ENCODE measurements at places on chromosomes 5 and 9.

DNA sequence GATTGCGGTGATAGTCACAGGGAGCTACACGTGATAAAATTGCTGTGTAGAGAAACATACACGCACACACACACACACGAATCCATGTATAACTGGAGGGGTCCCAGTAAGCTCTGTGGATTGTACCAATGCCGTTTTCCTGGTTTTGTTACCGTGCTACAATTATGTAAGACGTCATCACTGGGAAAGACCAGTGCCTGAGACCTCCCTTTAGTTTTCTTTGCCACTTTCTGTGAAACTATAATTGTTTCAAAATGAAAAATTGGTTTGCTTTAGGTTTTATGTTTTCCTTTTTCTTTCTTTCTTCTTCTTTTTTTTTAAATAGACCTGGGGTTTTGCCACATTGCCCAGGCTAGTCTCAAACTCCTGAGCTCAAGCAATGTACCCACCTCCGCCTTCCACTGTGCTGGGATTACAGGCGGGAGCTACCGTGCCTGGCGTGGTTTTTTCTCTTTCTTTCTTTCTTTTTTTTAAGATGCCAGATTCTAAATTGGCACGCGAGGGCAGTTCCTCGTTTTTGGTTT lies 21.3 kb downstream of the OR2V2 start:
- DNase-seq, result no peak

- DNase-seq, result no peak
These were observed 50.1 kb downstream of the MRPL36 start for GRCh38 chr5:1749346-1750124.

DNA sequence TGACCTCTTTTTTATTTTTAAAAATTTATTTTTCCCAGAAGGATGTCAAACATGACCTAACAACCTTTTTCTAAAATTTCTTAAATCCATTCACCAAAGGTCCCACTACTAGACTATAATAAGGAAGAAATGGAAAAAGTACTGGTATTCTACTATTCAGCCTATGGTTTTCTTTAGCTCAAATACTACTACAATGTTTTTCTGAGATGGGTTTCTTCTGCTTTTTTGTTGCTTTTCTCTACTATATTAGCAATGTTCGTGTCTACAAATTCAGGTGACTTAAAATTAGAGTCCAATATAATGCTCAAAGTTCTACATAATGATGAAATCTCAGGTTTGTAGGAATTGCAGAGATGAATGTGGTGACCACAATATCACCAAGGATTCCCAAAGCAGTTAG lies 7.9 kb downstream of the ERP44 start:
- DNase-seq, result no peak

GRCh38 chr5:7347377-7347776 lies 48.6 kb upstream of the ADCY2 start:
- DNase-seq, result no peak

DNA sequence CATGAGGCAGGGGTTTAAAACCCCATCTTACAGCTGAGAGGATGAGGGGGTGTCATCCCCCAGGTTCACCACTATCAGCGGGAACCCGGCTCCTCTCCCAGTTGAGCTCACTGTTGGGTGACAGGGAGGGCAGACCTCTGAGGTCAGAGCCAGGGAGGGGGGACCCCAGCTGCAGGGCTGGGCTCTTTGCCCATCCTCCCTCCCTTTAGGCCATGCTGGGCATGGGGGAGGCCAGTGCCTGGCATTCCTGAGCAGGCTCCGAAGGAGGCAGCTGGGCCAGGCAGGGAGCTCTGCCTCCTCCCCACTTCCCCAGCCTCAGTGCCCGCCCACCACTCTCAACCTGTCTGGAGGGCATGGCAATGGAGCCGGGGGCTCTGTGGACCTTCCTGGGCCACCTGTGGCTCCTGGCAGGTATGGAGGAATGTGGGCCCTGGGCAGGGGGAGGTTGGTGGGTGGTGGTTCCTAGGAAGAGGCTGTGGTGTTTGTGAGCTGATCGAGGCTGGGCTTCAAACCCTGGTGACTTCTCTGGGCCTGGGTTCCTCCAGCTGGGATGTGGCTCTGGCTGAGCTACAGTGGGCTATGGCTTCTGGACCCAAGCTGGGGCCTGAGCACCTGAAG lies 12.6 kb downstream of the CRB2 start:
- DNase-seq, result no peak

DNA sequence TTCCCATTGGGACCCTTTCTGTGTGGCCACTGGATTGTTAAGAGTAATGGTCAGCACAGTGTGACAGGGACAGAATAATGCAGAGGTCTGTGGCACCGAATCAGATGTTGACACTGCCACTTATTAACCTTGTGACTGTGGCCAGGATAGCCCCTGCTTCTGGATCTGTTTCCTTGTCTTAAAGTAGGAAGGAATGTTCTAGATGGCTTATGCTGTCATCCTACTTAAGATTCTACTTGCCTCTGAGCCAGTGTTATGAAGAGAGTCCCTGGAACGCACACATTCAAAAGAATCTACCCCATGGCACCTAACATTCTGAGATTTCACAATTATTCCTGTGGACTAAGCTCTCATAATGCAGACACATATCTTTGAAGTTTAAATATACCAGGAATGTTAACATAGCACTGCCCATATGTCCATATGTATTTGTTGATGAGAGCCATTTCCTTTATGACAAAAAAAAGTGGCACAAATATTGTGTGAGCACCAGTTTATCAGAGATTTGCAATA lies 612.7 kb downstream of the TLR4 start:
- DNase-seq, result no peak

- no peak for DNase-seq
These were observed 48.1 kb downstream of the IQGAP2 start for GRCh38 chr5:76451031-76451701.

DNA sequence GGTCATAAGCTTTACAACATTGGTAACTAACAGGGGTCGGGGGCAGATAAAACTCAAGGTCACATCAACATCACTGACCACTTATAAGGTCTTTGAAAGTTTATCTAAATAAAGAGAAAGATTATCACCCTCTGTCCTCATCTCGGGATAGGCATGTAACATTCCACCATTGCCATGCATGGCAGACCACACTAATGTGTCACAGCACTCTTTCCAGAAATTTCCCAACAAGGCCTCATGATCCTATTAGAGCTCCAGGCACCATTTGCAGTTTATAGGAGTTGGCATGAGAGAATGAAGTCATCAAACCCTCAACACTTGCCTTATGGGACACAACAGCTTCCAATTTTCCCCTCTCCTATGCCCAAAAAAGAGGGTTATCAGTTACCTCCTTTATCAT lies 31.9 kb upstream of the ZNF622 start:
- no peak for DNase-seq

DNA sequence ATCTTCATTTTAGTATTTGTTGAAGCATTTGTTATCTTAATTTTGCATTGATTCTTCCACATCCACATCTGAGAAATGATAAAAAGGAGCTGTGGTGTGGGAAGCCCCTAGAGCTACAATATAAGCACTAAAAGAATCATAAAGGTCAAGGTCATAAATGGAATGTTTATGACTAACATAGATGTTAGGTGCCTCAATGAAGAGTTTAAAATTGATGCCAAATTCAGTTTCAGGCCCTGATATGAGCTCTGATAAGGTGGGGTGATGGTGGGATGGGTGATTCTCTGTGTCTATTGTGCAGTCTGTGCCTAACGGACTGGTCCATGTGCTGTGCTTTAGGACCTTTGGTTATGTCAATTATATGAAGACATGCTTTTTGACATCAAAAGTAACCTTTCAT lies 61.2 kb upstream of the CAMK4 start:
- DNase-seq, result no peak

Measured in NCI-H1417 (cell line).